ENCODE measurements at places on chromosomes 12 and 14.

DNA sequence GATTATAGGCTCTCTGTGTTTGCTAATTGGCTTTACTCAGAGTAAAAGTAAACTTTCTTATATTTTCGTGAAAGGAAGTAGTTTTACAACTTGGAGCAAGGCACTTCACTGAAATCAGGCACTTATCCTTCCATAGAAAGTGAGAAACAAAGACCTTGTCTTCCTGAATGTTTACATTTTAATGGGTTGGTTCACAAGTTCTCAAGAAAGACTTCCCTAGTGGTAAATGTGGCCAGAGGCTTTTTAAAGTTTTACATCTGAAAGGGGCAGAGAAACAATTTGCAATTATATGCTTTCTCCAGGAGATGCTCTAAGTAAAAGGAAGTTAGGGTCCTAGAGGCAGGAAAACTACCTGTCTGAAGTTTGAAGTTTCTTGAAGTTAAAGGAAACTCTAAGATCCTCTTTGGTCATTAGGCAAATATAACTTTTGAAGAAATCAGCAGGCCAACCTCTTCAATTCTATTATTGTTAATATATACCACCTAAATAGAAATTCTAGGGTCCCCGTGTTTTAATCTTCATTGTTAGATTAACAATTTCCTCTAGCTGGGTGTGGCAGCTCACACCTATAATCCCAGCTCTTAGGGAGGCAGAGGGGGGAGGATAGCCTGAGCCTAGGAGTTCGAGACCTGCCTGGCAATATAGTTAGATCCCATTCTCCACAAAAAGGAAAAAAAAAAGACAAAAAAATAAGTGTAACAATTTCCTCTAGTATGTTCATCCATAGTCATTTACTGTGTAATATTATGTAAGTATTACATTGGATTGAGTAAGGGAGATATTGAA, 644.9 kb upstream of the FOXG1 start:
- DNase-seq, result no peak

DNA sequence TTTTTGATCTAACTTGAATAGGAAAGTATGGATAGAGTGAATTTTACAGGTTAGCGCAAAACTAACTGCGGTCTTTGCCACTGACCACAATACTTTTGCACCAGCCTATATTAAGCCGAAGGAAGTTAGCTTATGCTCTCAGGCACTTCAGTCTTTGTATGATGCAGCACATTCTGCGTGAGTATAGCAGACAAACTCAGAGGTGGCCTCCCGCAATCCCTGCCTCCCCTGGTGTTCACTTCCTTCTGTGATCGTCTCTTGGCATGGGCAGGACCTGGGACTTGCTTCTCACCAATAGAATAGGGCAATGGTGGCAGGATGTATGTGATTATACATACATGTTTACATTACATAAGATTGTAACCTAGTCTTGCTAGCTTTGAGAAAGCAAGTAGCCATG, 10.3 kb upstream of the SLC6A13 start:
- DNase-seq, result no peak

- DNase-seq, result no peak
Measured at GRCh38 chr14:99004112-99004511, 267.9 kb downstream of the BCL11B start.

- peak; percentile 32 for DNase-seq
Measured at GRCh38 chr14:55005071-55005470, 21.8 kb downstream of the WDHD1 start.

GRCh38 chr14:88007608-88008007, 2.7 kb downstream of the GPR65 start:
- no peak for DNase-seq

- DNase-seq, result no peak
Measured at GRCh38 chr12:57240066-57240921, 10.7 kb downstream of the STAC3 start.

DNA sequence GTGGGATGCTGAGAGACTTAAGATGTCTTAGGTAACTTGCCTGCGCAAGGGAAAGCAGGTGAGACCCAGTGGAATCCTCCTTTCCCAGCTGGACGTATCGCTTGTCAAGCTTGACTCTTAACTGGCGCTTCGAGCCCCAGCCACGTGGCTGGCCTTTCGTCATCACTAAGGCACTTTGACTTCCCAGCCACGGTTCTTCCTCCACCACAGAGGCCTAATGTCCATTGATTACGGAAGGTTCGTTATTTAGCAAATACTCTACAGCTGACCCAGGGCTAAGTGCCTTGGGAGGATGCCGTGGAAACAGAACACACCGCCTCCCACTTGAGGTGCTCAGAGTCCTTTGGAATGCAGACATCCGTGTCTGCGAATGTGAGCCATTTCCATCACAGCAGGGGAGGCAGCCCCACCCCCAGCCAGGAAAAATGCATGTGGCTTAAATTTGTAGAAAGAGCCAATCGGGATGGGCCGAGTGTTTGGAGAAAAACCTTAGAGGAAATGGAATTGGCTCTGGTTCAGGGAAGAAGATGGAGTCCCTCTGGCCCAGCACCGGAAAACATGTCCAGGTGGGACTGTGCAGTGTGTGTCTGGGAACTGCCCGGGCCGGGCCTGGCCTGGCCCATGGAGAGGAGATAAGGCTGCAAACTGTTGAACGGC, 115.7 kb downstream of the PLXNC1 start:
- peak; percentile 15 for DNase-seq

GRCh38 chr12:118448341-118448740, 72.0 kb downstream of the SUDS3 start:
- no peak for DNase-seq

- no peak for DNase-seq
Measured at GRCh38 chr12:6792522-6793201, 3.3 kb downstream of the CD4 start.

DNA sequence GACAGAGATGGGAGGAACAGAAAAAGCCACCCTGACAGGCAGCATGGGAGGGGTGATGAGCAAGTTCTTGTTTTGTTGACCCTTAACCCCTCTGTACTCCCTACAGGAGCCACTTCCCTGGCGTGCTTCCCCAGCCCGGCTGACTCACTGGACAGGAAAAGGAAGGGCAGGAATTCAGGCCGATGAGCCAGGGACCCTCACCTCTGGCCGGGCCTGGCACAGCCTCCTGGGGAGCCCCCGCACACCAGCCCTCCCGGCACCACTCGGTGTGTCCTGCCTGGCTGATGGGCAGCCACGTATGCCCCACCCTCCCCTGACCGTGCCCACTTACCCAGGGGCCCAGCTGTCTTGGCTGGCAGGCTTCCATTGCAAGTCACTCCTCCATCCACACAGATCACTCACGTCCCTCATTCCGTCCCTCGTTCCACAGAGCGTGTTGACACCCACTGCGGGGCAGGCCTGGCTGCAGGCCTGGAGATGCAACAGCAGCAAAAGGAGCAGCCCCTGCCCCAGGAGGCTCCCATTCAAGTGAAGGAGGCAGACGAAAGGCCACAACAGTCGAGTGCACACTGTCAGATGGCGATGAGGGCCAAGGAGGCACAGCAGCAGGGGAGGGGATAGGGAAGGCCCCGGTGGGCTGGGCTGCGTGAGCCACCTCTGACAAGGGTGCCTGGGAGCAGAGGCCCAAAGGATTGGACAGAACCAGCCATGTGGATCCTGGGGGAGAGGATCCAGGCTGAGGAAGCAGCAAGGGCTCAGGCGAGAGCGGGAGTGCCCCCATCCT, 19.7 kb upstream of the CD9 start:
- DNase-seq, result no peak

GRCh38 chr12:15547063-15547462, 224.8 kb downstream of the PTPRO start:
- DNase-seq, result no peak

Data from non-pigmented ciliary epithelial cell (primary cell).